RPMI8226 (cell line): ENCODE measurements at places on chromosomes 7 and 10.

- peak; percentile 52 for DNase-seq
These were observed 14.9 kb downstream of the CCL26 start for GRCh38 chr7:75756991-75757676.

GRCh38 chr7:121138262-121138933 lies 149.9 kb downstream of the CPED1 start:
- peak; percentile 95 for DNase-seq

- no peak for DNase-seq
These were observed 636.9 kb downstream of the PARD3 start for GRCh38 chr10:34178196-34178595.

DNA sequence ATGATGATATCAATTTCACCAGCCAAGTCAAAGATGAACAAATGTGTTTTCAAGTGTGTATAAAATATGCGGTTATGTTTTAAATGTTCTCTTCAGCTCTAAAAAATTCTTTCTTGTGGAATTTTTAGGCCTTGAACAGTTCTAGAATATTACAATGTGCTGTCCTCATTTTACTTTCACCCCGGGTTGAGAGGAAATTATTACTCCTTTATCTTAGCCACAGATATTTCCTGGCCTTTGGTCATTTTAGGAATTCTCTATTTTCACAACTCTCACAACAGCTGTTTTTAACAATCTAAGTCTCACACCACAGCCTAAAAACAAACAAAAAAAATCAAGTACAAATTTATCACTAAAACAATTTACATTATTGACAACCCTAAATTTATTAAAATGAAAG lies 112.2 kb upstream of the HGF start:
- no peak for DNase-seq

- DNase-seq, result peak; percentile 34
These were observed 595.0 kb downstream of the ARL4A start for GRCh38 chr7:13282377-13282980.

- DNase-seq, result peak; percentile 42
These were observed 592.5 kb downstream of the ARL4A start for GRCh38 chr7:13279854-13280435.

DNA sequence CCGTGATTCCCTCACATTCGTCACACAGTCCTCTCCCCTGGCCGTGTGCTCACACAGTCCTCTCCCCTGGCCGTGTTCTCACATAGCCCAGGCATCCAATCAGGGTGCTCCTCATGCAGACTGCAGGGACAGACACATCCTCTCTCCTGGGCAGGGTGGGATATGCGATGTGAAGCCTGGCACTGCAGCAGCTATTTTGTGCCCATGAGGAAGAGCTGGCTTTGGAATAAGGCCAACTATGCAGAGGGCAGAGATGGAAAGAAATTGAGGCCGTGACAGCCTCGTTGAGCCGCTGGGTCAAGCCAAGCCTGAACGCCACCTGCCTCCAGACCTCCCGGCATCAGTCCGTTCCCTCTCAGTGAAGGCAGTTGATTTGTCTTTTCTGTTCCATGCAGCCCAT lies 35.8 kb downstream of the FOXL3 start:
- DNase-seq, result no peak

- no peak for DNase-seq
These were observed 2.6 kb upstream of the PRF1 start for GRCh38 chr10:70605161-70605560.
